Adrenal gland (tissue), 19 donors: ENCODE measurements at places on chromosomes 11 and 22.

- peak; percentile 67 for DNase-seq
- peaks cover 41% of the 10 kb centered on the region for H3K4me1 ChIP-seq
- peak overlapping the region; percentile 52 for H3K4me3 ChIP-seq
- peak overlapping the region; percentile 96 for H3K27ac ChIP-seq
- H3K27me3 ChIP-seq = no peaks in the 10 kb centered on the region
Measured at GRCh38 chr11:65132988-65133700, 1.2 kb downstream of the SYVN1 start.

DNA sequence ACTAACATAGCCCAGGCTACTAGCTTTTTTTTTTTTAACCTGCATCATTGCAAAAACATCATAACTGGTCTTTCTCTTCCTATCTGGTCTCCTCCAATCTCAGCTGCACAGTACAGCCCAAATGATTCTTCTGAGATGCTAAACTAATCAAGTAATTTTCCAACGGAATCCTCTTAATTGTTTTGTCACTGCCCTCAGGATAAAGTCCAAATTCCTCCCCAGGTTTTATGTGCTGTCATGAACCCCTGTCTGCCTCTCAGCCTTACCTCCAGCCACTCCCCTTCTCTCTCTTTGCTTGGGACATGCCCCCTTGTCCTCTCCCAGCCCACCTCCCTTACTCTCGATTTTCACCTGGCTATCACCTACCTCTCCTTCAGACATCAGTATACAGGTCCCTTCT, 12.5 kb downstream of the APBB1 start:
- no peaks in the 10 kb centered on the region for H3K27me3 ChIP-seq
- DNase-seq = no peak
- H3K27ac ChIP-seq = no peak overlapping the region
- H3K4me1 ChIP-seq = no peaks in the 10 kb centered on the region

DNA sequence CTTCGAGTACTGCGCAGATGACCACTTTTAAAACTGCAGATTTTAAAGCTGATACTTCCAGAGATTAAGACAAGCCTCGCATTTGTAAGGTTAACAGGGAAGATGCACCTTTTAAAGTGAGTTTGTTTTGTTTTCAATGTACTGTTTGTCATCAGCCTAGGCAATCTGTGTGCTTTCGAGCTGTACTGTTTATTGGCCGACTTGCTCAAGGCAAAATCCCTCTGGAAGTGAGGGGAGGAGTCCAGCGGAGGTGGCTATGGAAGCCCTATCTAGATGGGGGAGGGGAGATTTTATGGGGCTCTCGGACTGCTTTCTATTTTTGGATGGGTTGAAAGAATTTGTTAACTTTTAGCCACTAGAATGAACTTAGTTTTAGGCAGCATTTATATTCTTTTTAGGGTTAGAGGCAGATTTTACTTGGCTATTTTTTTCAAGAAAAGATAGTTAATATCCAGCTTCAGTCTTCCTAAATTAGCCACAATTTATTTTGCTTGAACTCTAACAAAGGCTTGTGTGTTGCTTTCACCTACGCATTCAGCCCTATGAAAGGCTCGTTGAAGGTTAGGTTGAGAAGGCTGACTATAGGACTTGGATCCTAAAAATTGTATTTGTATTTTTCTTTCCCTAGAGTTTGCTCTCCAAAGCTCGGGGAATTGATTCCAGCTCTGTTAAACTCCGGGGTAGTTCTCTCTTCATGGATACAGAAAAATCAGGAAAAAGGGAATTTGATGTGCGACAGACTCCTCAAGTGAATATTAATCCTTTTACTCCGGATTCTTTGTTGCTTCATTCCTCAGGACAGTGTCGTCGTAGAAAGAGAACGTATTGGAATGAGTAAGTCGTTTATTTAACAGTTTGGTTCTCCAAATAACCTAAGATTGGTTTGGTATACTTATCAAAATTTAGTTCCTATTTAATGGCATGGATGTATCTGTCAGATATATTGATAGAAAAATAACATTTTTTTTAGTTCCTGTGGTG, 2.1 kb downstream of the WEE1 start:
- no peaks in the 10 kb centered on the region for H3K27me3 ChIP-seq
- peak overlapping the region; percentile 69 for H3K27ac ChIP-seq
- H3K4me3 ChIP-seq = peak overlapping the region; percentile 92
- no peaks in the 10 kb centered on the region for H3K36me3 ChIP-seq

GRCh38 chr11:73396985-73397384, 20.8 kb downstream of the RELT start:
- H3K4me1 ChIP-seq = no peaks in the 10 kb centered on the region
- no peak overlapping the region for H3K4me3 ChIP-seq
- no peak for DNase-seq
- no peaks in the 10 kb centered on the region for H3K27me3 ChIP-seq

DNA sequence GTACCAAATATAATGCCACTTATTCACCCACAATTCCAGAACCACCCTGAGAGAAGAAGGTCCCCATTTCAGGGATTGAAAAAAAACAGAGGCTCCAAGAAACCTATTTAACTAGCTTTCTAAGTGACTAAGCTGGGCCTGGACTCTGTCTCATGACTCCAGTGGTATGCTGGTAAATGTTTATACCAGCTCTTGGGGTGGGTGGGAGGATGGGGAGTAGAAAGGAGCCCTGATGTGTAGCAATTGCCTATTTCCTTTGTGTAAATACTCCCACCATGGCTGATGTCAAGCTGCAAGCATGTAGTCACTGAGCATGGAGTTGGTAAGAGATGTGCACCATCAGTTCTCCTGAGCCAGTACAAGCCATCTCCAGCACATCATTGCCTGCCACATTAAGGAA, 2.8 kb downstream of the PRG3 start:
- H3K4me3 ChIP-seq = no peak overlapping the region
- H3K27me3 ChIP-seq = no peaks in the 10 kb centered on the region
- H3K27ac ChIP-seq = no peak overlapping the region
- no peaks in the 10 kb centered on the region for H3K4me1 ChIP-seq
- no peak for DNase-seq

GRCh38 chr11:103993507-103993906, 42.9 kb upstream of the DDI1 start:
- H3K36me3 ChIP-seq = peaks cover 6% of the 10 kb centered on the region
- H3K4me3 ChIP-seq = no peak overlapping the region
- no peak for DNase-seq
- no peak overlapping the region for H3K27ac ChIP-seq
- H3K27me3 ChIP-seq = no peaks in the 10 kb centered on the region

GRCh38 chr11:121841487-121842191, 274.4 kb downstream of the BLID start:
- H3K27ac ChIP-seq = no peak overlapping the region
- H3K4me1 ChIP-seq = no peaks in the 10 kb centered on the region
- DNase-seq = no peak
- H3K4me3 ChIP-seq = no peak overlapping the region
- H3K36me3 ChIP-seq = no peaks in the 10 kb centered on the region

GRCh38 chr22:24510637-24511625, 15.8 kb downstream of the UPB1 start:
- DNase-seq = peak; percentile 60
- H3K4me1 ChIP-seq = peaks cover 22% of the 10 kb centered on the region
- H3K4me3 ChIP-seq = no peak overlapping the region
- H3K36me3 ChIP-seq = no peaks in the 10 kb centered on the region
- no peak overlapping the region for H3K27ac ChIP-seq

DNA sequence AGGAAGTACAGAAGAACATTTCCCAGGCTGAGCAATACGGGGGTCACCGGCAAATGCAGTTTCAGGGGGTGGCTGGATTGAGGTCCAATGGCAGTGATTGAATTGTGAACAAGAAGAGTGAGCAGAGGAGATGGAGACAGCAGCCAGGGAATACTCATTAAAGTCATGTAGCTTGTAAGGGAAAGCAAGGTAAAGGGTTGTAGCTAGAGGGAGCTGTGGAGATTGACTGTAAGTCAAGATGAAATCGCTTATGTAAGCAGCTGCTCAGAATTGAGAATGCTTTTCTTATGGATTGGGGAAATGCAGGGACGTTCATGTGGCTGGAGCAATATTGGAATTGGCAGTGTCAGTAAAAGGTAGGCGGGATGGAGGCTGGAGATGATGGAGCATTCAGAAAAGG, 111.4 kb upstream of the TBCEL start:
- no peaks in the 10 kb centered on the region for H3K36me3 ChIP-seq
- no peak overlapping the region for H3K27ac ChIP-seq

DNA sequence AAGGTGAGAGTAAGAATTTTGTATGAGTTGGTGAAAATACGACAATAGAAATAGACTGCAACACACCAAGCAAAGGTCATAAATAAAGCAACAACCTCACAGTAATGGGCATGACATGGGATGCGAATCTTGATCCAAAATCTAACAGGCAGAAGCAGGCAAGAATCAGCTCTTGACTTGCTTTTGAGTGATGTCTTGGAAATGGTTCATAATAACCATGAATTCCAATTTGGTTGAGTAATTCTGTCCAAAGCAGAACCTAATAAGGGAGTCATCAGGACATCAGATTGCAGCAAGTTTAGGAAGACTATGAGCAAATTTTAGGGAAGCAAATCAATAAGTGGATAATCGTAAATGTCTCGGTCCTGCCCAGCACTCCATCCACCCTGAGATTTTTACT, 224.0 kb upstream of the ISX start:
- no peak overlapping the region for H3K27ac ChIP-seq
- H3K36me3 ChIP-seq = no peaks in the 10 kb centered on the region
- no peaks in the 10 kb centered on the region for H3K27me3 ChIP-seq
- no peaks in the 10 kb centered on the region for H3K4me1 ChIP-seq
- DNase-seq = no peak

DNA sequence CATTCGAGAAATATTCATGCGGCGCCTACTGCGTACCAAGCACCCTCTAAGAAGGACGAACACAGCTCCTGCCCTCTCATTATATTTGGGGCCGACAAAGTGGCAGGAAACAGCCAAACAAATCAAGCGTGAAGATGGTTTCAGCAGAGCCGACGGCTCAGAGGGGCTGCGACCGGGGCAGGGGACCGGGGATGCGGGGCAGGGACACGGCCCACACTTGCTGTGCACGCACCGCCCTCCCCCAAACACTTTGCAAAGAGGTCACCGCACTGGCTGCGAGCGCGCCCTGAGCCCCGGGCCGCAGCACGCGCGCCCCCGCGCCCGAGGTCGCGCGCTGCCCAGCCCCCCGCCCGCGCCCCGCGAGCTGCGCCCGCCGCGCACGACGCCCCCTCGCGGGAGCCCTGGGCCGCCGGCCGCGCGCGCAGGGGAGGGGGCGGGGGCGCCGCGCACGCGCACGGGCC, 255 bp upstream of the SYNGR1 start:
- no peaks in the 10 kb centered on the region for H3K27me3 ChIP-seq
- H3K36me3 ChIP-seq = no peaks in the 10 kb centered on the region
- H3K4me3 ChIP-seq = peak overlapping the region; percentile 37
- peaks cover 8% of the 10 kb centered on the region for H3K4me1 ChIP-seq
- DNase-seq = peak; percentile 53

GRCh38 chr11:122342089-122342744, 226.2 kb upstream of the BLID start:
- H3K36me3 ChIP-seq = no peaks in the 10 kb centered on the region
- H3K4me1 ChIP-seq = peaks cover 17% of the 10 kb centered on the region
- no peaks in the 10 kb centered on the region for H3K27me3 ChIP-seq

DNA sequence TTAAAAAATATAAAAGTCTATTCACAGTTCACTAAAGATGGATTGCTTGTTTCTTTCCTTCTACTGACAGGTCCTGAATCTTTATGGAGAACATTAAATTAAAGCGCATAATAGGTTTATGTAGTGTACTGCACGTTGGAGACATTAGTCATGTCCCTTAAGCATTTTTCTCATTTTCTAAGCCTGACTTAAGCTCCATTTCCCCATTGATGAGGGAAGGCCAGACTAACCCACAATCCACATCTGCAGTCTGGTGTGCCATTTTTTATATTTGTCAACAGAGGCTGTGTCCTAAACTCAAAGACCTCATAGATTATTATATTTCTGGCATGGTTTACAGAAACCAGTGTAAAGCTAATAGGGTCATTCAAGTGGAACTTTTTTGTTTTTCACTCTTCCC, 39.9 kb downstream of the CADM1 start:
- no peaks in the 10 kb centered on the region for H3K27me3 ChIP-seq
- H3K36me3 ChIP-seq = no peaks in the 10 kb centered on the region
- H3K27ac ChIP-seq = no peak overlapping the region
- DNase-seq = no peak

DNA sequence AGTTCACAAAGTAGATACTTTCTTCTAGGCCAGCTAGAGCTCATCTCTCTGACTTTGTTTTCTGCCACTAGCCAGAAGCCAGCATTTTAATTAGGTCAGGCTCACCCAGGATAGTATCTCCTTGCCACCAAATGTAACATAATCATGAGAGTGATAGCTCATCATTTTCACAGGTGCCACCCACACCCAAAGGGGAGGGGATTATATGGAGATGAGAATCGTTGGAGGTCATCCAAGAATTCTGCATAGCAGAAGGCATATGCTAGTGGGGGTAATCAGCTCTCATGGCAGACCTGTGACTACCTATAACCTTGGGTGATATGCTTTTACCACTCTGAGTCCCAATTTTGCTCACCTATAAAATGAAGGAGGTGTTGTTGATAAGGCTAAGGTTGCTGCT, 523.0 kb downstream of the METTL15 start:
- H3K27me3 ChIP-seq = no peaks in the 10 kb centered on the region
- H3K4me3 ChIP-seq = no peak overlapping the region
- H3K36me3 ChIP-seq = no peaks in the 10 kb centered on the region
- DNase-seq = no peak

DNA sequence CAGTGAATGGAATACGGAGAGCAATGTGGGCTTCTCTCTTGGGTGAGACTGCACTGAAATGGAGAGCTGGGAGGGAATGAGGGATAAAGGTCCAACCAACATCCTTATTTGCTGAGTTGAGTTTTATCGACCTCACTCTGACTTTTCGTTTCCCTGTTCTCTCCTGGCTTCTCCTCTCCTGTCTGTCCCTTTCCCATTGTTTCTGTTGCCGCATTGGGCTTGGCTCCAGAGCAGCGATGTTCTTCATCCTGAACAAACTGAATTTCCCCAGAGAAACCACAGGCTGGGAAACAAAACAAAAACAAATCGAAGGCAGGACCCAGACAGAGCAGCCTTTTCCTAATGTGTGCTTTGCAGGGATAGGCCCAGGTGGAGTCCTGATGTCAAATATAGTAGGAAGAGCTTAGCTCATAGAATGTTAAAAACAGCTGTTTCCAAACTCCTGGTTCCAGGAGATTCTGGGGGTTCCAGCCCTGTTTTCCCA, 30.0 kb downstream of the MOV10L1 start:
- DNase-seq = no peak
- H3K27me3 ChIP-seq = peaks cover 4% of the 10 kb centered on the region
- no peak overlapping the region for H3K27ac ChIP-seq
- no peaks in the 10 kb centered on the region for H3K36me3 ChIP-seq
- no peaks in the 10 kb centered on the region for H3K4me1 ChIP-seq
- H3K4me3 ChIP-seq = no peak overlapping the region
